Tongue (tissue), 3 donors: ENCODE measurements at places on chromosomes 6 and 20. TPM values are rescaled to one million over a fixed set of nuclear protein-coding genes. Genes with fewer than 3 reads are reported as not detected.

MOXD1 gene
- 17.6 TPM for total RNA-seq

GRCh38 chr20:62390317-62391164 is 3.6 kb downstream of the RPS21 start:
- no peak for DNase-seq

DNA sequence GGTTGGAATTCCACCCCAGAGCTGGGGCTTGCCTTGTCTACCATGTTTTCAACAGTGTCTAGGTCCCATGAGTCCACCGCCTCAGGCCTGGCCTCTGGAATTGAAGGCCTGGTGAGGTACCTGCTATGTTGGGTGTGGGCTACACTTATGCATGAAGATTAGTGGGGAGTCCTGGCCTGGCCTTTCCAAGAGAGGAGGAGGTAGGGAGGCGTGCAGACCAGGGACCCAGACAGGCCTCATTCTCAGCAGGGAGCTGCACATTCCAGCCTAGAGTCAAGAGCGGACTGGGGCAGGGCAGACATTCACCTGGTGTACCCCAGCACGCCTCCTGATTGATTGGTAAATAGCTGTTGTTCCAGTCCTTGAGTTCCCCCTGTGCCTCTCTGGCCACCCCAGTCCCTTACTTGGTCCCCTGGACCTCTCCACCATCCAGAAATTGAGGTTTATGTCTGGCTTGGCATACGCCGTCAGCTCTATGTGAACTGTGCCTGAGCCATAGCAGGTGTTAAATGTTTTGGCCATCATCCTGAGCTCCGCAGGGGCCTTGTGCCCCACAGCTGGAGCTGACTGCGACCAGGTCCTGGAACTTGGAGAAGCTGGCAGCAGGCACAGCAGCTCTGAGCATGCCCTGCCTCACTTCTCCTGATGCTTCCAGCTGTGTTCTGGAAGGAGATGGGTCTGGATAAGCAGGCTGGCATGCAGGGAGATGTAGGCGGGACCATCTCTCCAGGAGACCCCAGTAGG is 8.2 kb upstream of the VEGFA start:
- DNase-seq: peak; percentile 85

AIF1 gene
- 10.9 TPM for total RNA-seq

DNA sequence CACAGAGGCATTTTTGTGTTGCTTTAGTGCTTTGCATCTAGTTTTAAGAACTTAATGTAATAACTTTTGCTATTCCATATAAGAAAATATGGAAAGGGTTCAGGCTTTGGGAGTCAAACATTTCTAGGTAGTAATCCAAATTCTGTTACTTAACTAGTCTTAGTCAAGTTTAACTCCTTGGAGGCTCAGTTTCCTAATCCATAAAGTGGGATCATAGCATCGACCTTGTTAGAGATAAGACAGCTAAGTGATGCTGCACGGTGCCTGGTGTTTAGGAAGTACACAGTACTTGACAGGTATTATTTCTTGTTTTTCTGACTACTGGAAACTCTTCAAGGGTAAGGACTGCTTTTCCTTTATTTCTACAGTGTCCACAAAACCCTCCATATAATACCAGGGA is 24.5 kb upstream of the ARMH2 start:
- DNase-seq: no peak

BHLHE23 gene
- total RNA-seq: not detected

- DNase-seq: no peak
Measured at GRCh38 chr6:155676346-155676745, 220.7 kb upstream of the NOX3 start.

AGER gene
- total RNA-seq: 4.8 TPM

CLDN20 gene
- total RNA-seq: not detected

DNA sequence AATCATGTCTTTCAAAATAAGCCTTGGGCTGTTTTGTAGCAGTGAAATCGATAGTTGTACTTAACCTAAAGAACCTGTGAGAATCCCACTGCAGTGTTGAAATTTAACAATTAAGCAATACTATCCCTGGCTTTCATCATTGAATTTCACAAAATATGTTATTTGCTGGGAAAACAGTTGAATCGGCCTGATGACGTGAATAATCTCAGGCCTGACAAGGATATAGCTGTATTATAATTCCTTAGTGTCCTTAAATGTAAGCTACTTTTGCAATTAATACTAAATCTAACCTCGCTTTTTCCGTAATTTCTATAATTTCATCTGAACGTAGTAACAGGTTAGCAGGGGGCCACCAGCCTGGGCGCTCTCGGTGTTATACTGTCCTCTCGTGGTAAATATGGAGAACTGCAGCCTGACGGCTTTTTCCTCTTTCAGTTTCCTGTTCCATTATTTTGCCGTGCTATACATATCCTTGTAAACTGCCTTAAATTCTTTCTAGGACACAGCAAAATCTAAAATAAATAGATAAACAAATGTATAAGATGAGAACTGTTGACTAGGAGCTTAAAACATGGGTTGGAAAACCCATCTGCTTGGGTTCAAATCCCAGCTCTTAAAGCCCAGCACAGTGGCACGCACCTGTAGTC is 24.0 kb downstream of the MTFR2 start:
- DNase-seq: peak; percentile 80

DNA sequence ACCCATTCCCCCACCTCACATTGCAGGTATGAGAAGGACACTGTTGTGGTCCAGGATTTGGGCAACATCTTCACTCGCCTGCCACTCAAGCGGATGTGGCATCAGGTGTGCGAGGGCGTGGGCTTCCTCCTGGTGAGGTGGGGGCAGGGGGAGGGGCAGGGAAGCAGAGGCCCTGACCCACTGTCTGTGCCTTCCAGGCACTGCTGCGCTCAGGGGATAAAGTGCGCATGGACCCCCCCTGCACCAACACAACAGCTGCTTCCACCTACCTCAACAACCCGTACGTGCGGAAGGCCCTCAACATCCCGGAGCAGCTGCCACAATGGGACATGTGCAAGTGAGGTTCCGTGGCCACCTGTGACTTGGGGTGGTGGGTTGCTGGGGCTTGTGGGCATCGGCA is 3.7 kb downstream of the CTSA start:
- no peak for DNase-seq

GRCh38 chr6:19906171-19906570 is 69.0 kb downstream of the ID4 start:
- peak; percentile 25 for DNase-seq

- no peak for DNase-seq
Measured at GRCh38 chr6:90383196-90383822, 86.7 kb upstream of the BACH2 start.

TNXB gene
- 214 TPM for total RNA-seq

TMEM242 gene
- 8.2 TPM for total RNA-seq

DNA sequence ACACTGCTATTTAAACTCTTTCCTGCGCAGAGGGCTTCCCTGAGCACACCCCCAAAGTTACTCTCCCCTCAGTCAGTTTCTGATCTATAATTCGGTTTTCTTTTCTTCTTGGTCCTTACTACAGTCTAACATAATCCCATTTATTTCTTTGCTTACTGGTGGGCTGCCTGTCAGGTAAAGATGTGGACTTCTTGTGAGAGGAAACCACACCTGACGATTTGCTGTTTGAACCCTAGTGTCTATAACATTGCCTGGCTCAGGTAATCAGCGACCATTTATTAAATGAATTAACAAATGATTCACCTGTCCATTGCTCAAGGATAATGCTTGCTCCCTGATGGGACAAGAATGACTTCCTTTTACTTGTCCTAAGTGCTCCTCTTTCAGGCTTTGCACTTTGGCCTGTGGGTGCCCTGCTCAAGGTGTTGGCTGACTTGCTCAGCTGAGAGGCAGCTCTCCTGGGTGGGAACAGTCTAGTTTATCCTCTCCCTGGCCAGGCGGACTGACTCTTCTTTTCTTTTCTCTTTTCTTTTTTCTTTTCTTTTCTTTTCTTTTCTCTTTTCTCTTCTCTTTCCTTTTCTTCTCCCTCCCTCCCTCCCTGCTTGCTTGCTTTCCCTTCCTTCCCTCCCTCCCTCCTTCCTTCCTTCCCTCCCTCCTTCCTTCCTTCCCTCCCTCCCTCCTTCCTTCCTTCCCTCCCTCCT is 233.1 kb downstream of the BCAS1 start:
- no peak for DNase-seq

DNA sequence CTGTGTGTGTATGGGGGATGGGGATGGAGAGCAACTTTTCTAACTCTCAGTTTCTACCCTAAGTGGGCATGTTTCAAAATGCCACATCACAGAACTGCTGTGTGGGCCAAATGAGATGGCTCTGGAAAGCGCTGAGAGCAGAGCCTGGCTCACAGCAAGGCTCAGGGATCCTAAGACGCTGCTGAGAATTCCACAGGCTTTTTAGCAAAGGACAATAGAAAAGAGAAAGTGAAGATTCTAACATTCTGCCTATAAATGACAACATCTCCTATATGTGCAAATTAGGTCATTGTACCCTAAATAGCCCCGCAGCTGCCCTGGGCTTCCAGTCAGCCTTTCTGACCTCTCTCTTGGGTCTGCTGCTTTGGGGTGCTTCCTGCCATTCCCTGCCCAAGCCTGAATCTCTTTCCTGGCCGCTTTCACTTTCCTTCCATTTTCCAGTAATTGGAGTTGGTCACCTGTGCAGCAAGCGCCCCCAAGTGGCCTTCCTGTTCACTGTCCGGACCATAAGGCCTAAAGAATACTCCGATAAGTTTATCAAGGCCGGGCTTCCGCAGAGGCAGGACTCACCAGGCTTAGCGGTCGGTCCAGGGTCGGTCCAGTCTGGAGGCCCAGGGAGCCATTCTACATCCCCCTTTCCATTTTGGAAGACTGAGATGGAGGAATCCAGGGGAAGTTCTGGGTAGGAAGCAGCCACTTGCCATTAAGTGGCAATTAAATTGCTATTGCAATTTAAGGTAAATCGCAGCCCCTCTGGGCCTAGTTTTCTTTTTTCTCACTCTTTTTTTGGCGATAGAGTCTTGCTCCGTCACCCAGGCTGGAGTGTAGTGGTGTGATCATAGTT is 6.7 kb upstream of the DDR1 start:
- peak; percentile 95 for DNase-seq

TCP11 gene
- not detected for total RNA-seq

- no peak for DNase-seq
Measured at GRCh38 chr6:119653329-119653728, 303.8 kb upstream of the MAN1A1 start.

DNA sequence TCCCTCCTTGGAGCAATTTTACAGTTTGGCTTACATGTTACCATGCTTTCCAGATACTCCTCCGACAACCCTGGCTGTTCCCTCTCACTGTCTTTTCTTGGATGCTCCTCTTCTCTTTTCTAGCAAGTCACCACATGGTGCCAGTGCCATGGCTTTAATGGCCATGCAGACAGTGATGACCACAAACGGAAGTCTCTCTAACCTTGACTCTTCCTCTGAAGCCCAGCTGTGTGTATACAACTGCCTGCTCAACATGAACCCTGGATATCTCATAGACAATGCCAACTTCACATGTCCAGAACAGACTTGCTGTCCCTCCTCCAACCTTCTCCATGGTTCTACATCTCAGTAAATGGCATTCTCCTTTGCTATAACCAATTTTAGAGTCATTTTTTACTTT is 49.8 kb upstream of the NEDD9 start:
- no peak for DNase-seq

GRCh38 chr6:170137911-170138910 is 152.7 kb downstream of the DLL1 start:
- no peak for DNase-seq

DNA sequence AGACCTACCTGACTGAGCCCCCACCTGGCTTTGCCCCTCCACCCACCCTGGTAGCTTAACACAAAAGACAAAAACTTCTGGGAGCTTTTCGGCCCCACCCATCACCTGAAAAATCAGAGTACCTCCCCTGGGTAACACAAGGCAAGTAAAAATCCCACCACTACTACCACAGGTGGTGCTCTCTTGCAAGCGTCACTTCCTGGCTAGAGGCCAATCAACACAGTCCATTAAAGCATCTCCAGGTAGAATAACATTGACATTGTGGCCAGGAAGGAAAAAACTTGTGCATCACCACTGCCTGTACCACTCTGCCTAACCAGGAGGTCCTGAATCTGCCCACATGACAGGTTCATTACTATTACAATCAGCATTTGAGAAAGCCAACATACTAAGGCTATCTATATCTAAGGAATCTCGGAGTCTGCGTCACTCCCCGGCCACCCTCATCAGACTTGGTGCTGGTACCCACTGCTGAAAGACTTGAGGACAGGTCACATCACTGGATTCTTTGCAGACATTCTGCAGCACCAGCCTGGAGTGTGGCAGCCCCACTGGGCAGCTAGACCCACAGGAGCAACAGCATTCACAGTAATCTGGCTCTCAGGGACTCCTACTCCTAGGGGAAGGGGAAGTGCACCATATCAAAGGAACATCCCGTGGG is 125.9 kb downstream of the CDK19 start:
- peak; percentile 20 for DNase-seq

DNA sequence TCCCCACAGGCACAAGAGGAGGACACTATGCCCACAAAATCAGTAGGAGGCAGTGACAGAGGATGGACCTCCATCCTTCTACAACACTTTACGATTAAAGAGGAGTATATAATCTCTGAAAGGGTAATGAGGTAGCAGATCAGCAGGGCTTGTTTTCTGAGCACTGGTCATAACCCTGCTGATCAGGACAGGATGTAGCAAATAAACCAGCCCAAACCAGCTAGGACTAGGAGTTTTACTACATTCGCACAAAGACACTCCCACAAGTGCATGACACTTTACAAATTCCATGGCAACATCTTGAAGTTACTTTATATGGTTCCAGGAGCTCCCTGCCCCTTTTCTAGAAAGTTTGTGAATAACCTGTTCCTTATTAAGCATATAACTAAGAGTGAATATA is 73.3 kb upstream of the CHD6 start:
- DNase-seq: no peak
